ENCODE measurements at places on chromosomes 4 and X. TPM values are rescaled to one million over a fixed set of nuclear protein-coding genes. Genes with fewer than 3 reads are reported as not detected.

- no peak for DNase-seq
Measured at GRCh38 chrX:698206-698605, 67.6 kb downstream of the SHOX start.

LCORL gene
- total RNA-seq, result 21.2 TPM

ETNPPL gene
- not detected for total RNA-seq

ARL9 gene
- not detected for total RNA-seq

- peak; percentile 56 for DNase-seq
Measured at GRCh38 chrX:49171752-49172279, at the start of gene PLP2. Gene PLP2 (plus strand): TSS chrX:49171898. CDS start chrX:49172001, 103 bp downstream.

Data from dermis blood vessel endothelial cell (primary cell).